D341Med (cell line): ENCODE measurements at places on chromosomes 6 and 20.

DNA sequence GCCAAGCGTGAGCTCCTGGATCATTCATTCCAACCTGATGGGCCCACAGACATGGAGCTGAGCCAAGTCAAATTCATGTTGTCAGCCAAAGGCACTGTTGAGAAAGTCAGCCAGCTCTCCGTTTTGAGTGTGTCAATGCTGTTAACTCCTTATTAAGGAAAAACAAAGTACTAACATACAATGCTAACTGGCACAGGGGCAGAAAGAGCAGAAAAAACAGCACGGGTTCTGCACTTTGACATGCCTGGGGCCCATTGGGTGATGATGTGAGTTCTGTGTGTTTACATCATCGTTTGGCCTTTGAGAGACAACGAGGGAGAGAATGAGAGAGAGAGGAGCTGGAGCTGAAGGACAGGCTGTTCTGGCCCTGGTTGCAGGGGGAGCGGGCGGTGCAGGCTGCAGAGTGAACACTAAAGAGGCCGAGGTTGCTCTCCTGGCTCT is 85.9 kb downstream of the SMOC2 start:
- DNase-seq, result no peak

DNA sequence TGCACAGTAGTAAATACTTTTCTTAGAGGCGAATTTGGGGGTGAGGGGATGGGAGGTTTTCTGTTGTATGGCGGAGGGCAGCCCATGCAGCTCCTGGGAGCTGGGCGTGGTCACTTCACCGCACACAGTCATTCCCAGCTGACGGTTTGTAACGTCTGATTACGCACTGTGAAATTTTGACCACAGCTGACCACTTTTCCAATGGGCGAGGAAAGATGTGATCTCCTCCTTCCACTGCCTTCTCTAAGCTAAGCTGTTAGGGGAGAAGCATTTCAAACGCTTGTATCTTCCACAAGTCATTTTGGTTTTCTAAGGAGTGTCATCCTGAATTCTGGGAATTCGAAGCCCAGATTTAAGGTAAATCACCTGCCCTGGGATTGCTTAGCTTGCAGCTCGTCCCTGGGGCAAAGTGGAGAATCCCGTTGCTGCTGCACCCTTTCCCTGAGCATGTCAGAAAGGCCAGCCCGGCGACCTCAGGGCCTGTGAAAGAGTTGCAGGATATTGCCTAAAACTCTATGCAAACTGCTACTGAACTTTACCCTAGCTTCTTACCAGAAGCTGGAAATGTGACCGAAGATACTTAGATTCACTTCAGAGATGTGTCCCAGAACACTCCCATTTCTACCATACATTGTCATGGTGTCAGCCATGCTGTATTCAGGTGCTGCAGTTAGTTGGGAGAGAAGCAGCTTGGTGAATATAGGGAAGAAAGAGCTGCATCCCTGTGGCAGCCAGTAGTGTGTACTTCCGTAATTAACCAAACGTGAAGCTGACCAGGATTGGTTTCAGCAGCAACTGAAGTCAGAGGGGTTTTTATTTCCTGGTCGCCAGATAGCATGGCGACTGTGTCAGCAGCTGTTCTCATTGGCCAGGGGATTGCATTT is 58.9 kb downstream of the RREB1 start:
- DNase-seq, result no peak

GRCh38 chr6:2857580-2858337 is 16.1 kb upstream of the SERPINB1 start:
- no peak for DNase-seq

DNA sequence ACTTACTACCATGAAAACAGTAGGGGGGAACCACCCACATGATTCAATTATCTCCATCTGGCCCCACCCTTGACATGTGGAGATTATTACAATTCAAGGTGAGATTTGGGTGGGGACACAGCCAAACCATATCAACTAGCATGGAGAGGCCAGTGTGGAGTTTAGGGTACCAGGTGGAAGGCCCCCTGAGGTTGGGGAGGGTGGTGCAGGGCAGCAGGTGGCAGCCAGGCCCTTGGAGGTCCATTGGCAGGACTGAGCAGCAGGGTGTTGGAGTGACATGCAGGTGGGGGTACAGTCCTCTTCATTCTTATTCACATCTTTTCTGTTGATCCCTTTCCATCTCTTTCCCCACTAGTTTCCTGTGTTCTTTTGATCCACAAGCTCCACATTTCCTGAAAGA is 42.9 kb downstream of the PHACTR3 start:
- DNase-seq, result no peak

DNA sequence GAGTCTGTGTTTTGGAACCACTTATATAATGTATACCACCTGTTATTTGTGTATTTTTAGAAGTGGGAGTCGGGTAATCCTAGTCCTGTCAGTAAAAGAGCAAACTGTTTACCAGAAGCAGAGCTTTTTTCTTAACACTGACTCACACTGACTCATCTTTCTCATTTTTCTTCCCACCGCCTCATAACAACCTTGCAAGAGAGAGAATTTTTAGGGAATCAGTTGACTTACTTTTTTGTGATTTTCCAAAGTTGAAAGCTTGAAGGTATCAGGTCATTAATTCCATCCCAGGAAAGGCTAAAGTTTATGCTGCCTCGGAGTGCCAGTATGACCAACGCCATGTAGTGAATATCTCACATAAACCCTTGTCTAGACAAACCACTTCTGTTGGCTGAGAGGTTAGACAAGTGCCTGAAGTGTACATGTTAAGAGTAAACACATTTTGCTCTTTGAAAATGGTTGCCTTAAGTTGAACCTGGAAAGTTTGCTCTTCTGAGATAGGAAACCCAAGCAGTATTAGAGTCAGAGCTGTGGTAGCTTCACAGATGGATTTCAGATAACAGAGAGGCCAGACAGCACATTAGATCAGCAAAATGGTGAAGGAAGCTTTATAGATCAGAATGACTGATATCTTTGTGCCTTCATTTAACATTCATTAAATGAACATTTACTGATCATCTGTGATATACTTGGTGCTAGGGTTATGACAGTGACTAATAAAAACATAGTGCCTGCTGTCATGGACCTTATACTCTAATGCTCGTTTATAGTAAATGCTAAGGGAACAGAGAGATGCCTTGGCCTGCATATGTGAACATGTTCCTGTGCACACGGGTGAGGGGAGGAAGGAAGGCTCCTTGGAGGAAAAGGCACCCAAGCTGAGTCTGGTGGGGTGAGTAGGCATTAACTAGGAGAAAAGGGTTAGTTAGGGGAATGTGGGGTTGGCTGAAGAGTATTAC is 29.1 kb upstream of the PKIG start:
- no peak for DNase-seq

GRCh38 chr6:80196906-80197305 is 90.4 kb downstream of the BCKDHB start:
- no peak for DNase-seq

DNA sequence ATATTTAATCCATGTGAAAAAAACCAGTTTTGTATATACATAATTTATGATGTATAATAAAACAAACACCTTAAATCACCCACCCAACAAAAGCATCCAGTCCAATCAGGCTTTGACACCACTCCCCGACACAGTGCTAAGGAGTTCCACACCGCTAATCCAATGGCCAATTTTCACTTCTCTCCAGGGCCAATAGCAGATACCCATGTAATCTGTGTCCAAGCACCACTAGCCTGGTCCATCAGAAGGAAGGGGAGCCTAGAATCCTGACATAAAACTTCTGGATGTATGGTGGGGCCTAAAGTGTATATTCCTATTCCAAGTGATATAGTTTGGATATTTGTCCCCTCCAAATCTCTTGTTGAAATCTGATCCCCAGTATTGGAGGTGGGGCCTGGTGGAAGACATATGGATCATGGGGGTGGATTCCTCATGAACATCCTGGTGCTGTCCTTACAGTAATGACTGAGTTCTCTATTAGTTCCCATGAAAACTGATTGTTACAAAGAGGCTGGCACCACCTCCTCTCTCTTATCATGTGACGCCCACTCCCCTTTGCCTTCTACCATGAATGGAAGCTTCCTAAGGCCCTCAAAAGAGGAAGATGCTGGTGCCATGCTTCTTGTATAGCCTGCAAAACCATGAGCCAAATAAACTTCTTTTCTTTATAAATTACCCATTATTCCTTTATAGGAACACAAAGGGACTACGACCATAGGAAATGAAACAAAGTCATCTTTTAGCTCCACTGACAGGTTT is 20.8 kb downstream of the RALGAPA2 start:
- DNase-seq, result no peak

GRCh38 chr20:58538752-58539151 is 23.6 kb upstream of the APCDD1L start:
- DNase-seq, result no peak

DNA sequence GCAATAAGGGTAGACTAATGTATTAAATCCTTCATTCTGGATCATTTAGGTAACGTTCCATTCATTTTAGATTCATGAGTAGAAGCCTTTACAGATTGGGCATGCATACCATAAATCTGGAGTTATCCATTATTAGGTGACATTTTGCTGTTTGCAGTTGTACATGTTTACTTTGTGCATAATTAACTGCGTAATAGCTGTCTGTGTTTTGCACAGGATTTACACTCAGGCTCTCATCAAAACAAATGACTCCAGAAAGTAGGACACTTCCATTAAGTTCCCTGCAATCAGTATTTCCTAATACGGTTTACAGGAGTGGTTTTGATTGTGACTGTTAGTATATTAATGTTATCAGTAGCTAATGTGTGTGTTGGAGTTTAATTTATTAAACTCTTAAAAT is 997.4 kb downstream of the HACE1 start:
- DNase-seq, result no peak

GRCh38 chr6:74114428-74114827 is 418.4 kb downstream of the CD109 start:
- DNase-seq, result no peak
